ENCODE measurements at places on chromosomes 1 and 21. TPM values are rescaled to one million over a fixed set of nuclear protein-coding genes. Genes with fewer than 3 reads are reported as not detected.

Gene HMGCS2
- polyA plus RNA-seq = 0.15 TPM

Gene ARMH1
- polyA plus RNA-seq = 2.3 TPM

Gene NLRP3
- polyA plus RNA-seq = 1.9 TPM

DNA sequence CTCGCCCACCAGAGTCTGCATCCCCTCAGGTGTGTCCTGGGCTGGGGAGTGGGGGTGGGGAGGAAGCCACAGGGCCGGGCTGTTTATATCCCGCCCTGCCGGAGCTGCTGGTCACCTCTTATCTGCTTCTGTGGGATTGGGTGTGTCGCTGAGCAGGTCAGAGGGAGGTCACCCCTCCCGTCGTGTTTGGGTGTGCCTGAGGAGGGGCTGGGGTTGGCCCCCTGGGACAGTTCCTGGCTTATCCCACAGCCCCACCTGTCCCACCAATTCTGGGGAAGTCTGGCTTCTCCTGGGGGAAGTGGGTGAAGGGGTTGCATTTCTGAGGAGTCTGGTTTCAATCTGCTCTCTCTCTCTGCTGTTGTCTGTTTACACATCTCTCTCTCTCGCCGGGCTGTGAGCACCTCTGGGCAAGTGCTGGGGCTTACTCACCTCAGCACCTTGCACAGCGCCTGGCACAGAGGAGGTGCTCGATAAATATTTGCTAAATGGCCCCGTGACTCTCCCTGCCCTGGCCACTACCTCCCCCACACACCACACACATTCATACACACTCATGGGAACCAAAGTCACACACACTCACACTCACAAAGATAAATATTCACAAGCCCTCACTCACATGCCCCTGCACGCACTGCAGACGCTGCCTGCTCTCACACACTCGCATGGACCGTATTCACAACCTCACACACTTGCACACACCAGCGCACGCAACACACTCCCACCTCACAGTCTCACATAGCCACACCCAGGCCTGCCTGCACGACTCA is 8.3 kb downstream of the ELF3 start:
- DNase-seq = no peak

GRCh38 chr1:26602378-26602959 is 72.9 kb downstream of the RPS6KA1 start:
- peak; percentile 76 for DNase-seq

GRCh38 chr1:227949954-227950734 is 2.4 kb upstream of the WNT9A start:
- DNase-seq = no peak

- no peak for DNase-seq
These were observed 1.2 kb upstream of the LHX4 start for GRCh38 chr1:180228648-180229482.

DNA sequence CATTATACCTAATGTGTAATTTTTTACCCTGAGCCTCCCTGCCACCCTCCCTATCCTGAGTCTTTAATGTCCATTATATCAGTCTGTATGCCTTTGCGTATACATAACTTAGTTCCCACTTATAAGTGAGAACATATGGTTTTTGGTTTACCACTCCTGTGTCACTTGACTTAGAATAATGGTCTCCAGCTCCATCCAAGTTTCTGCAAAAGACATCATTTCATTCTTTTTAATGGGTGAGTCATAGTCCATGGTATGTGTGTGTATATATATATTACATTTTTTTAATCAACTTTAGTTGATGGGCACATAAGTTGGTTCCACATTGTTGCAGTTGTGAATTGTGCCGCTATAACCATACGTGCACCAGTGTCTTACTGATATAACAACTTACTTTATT is 477.1 kb upstream of the NEGR1 start:
- DNase-seq = peak; percentile 7

DNA sequence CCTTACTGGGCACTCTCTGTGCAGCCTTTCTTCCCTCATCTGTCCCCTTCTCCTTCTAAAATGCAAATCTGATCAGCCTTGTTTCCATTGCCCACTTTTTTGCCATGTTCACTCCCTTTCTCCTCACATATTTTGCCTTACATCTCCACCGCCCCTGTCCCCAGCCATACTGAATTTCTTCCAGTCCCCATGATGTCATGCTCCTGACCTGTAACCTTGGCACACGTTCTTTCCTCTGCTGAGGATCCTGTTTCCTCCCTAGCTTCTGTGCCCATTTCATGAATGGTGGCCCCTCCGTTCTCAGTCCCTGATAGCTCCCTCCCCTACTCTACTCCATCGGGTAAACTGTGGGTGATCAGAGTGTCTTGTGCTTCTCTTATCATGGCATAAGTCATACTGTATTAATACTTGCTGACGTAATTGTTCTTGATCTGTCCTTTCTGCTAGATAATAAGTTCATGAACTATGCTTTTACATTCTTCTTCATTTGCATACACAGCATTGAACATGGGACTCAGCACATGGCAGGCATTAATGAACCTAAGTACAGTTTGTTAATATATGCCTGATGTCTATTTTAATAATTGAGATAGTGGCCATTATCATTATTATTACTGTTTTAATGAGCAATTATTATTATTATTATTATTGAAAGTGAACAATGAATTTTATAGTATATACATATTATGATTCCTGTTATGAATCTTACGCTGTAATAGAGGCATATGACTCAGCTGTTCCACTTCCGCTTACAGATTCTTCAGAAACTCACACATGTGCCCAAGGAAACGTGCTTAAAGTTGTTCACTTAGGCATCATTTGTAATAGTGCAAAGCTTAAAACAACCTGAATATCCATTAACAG is 28.5 kb downstream of the MAP3K21 start:
- no peak for DNase-seq

GRCh38 chr21:29407571-29407970 is 108.8 kb downstream of the BACH1 start:
- DNase-seq = no peak

DNA sequence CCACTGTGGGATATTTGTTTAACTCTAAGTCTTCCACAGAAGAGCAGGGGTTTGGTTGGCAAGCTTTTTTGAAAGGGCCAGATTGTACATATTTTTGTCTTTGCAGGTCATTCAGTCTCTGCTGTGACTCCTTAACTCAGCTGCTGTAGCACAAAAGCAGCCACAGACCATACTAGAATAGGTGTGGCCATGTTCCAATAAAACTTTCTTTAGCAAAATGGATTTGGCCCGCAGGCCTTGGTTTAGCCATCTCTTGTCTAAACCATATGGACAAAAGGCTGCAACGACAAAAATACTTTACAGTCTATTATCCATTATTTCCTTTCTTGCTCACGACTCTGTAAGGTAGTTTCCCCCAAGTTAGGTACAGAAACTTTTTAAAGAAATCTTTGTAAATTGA is 60.5 kb downstream of the ESRRG start:
- no peak for DNase-seq

DNA sequence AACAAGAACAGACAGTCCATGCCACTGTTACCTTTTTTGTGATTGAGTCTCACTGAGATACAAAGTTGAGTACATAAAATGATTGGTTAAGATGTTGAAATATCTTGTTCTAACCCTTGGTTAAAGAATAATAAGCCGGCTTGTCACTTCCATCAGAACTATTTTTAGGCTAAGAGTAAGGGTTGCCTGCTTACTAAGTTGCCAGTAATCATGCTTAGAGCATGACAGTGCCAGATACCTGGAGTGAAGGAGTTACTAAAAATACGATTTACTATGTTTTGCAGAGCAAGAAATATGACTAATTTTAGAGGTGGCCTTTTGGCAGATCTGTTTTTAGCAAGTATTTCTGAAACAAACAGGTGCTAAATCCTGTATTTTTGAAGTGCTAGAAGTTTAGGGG is 6.0 kb downstream of the HUNK start:
- no peak for DNase-seq

DNA sequence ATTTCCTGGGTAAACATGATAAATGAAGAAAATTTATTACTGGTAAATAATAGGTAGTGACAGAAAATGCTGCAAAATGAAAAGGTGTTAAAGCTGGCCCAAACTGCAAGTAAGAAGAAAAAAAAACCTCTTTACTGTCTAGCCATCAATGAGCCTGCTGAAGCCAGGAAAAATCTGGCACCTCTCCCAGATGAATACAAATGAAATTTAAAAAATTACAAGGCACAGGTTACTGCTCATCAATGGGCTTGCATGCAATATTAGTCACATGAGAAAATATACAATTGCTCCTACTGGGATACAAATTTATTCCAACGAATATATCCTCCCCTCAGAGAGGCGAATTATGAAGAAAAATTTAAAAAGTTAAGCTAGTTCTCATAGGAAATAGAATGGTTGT is 1422.5 kb downstream of the KCNT2 start:
- no peak for DNase-seq

DNA sequence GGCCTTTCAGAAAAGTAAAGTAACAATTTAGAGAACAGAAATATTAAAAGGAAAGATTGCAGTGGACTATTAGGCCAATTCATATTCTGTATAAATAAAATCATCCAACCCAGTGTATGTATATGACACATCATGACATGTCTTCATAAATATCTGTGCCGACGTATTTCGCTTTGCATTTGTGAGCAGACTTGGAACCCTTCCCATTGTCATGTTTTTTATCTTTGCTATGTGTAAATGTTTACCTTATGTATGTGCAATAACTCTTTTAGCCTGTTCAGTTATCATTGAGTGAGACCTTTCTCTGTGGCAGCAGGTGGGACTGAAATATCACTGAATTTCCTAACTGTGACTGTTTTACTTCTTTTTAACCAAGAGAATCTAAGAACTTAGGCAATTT is 58.0 kb upstream of the FAM3B start:
- DNase-seq = no peak

DNA sequence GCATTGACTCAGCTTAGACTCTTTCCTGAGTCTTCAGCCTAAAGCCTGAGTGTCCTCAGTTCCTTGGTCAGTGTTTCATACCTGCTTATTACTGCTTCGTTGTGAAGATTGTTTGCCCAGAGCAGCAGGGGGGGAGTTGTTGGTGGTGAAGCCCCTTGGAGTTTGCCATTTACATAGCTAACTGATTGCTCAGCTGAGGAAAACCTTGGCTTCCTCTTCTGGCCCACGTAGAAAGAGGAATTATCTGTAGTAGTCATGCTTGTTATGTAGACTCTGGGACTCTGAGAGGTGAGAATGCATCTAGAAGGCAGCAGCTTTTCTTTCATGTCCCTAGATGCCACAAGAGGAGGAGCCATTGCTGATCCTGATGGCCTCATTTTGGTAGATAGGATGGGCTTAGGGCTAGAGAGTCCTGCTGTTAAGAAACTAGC is 125.9 kb downstream of the MAST2 start:
- DNase-seq = no peak

DNA sequence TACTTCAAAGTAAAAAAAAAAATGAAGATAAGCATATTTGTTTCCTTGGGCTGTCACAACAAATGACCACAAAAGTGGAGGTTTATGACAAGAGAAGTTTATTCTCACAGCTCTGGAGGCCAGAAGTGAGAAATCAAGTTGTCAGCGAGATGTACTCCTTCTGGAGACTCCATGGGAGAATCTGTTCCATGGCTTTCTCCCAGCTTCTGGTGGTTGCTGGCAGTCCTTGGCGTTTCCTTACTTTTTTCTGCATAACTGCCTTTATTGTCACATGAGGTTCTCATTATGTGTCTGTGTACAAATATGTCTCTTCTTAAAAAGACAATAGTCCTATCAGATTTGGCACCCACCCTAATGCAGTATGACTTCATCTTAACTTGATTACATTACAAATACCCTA is 398.3 kb downstream of the KCNT2 start:
- peak; percentile 24 for DNase-seq

GRCh38 chr1:183881387-183882131 is 76.6 kb downstream of the RGL1 start:
- DNase-seq = peak; percentile 79

DNA sequence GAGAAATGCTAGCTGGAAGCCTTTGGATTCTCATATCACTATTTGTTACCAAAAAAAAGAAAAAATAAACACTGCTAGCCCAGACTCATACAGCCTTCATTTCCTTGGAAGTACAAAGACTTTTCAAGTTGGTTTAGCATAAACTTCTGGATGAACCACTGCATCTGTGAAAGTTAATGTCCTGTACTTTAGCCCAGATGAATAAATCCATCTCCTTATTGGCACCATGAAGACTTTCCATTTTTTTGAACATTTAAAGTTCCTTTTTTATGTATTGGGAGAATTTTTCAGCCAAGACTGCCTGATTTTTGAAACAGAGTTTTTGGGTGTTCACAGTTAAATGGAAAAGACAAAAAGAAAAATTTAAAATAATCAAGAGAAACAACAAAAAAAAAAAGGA is 184.0 kb upstream of the C1orf87 start:
- DNase-seq = peak; percentile 55

DNA sequence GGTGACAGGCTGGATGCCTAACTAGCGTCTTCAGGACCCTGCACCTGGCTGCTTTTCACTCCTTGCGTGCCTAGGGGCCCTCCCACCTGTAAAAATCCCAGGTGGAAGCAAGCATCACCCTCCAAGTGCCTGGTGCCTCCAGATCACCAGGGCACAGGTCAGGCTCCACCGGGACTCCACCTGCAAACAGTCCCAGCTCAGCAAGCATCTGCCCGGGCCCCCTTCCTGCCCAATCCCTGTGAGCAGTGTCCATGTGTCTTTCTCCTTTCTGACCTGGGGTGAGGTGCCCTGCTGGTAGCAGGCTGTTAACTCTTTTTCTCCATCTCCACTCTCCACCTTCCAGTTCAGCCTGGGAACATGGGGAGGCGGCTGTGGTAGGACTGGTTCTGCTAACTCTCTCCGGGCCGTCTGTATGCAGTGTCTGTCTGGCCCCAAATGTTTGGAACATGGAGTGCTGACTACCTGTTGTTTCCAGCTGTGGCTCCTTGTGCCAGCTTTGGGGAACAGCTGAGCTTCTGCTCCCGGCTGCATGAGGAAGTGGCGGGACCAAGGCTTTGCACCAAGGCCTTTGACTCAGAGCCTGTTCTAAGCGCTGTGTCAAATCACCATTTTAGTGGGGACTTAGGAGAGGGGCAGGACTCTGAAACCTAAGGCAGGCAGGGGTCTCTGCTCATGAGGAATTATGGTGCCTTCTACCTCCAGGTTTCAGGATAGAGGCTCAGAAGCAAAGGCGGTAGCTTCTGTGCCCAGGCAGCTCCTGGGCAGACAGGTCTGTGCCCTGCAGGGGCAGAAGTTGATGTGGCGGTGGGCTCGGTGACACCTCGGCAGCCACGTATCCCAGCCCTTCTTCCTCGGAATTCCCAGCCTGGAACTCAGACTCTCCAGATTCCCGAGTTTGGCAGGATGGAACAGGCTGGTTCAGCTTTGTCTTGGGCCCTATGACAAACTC is 5.5 kb downstream of the GPR137B start:
- no peak for DNase-seq

DNA sequence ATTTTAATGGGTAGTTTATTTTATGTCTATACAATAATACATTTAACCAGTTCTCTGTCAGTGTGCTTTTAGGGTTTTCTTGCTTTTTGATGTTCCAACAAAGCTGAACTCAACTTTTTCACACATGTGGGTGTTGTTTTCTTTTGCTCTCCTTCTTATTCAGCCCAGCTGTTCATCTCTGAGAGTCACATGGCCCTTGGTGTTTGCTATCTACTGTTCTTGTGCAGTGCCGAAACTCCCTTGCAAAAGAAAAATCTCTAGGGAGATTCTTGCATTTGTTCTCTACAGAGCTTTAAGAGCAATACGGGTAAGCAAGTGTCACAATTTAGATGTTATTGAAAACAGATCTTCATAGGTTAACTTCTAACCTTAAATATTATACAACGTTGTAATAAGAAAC is 281.1 kb upstream of the CXADR start:
- peak; percentile 10 for DNase-seq

Measured in muscle of back (tissue), 13 donors.